ENCODE measurements at places on chromosomes 6 and 20.

DNA sequence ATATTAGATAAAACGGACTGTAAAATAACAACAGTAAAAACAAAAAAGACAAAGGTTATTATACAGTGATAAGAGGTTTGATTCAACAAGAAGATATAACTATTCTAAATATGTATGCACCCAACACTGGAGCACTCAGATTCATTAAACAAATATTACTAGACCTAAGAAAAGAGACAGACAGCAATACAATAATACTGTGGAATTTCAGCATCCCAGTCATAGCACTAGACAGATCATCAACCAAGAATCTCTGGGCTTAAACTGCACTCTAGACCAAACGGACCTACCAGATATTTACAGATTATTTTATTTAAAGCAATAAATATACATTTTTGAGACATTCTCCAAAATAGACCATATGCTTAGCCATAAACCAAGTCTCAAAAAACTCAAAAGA lies 263.8 kb downstream of the C6orf118 start:
- DNase-seq = no peak

GRCh38 chr6:7041511-7042026 lies 66.2 kb upstream of the RREB1 start:
- no peak for DNase-seq

DNA sequence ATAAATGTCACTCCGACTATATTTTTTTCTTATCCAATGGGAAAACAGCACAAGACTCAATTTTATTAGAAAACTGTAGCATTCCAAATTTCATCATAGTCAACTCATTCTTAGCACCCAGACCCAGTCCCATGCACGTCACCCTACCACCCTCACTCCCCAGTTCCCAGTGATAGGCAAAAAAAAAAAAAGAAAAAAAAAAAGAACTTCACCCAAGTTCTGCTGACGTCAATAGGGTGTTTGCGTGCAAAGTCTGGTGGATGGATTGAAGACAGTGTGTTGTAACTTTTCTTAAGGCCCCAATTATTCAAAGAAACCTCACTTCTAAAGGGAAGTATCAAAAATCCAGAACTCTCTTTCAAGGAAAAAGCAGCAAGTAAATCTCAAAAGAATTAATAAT lies 213.9 kb upstream of the PRDM1 start:
- DNase-seq = peak; percentile 93

GRCh38 chr6:159443417-159443920 lies 249.6 kb downstream of the SOD2 start:
- no peak for DNase-seq
